ENCODE measurements at places on chromosomes 5 and 9.

DNA sequence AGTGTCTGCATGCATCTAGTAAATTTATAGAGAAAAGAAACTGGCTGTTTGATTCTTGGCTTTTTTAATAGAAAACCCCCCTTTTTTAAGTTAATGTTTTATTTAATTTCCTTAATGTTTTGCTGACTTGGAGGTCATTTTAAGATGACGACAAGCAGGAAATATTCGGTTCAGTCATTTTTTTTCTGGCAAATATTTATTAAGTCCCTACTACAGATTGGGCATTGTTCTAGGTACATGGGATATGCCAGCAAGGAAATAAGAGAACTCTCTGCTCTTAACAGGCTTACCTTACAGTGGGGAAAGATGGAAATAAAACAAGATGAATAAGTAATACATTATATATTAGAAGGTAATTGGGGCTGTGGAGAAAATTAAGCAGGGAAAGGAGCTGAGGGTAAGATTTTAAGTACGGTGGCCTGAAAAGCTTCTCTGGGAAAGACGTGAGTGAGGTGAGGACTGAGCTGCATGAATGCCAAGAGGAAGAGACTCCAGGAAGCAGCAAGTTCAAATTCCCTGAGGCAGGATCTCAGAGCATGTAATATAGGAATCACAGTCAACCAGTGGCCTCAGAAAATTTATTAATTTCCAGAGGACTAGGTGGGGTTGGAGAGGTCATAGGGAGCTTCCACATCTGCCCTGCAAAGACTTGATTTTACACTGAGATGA lies 316.0 kb upstream of the DAP start:
- DNase-seq: no peak

DNA sequence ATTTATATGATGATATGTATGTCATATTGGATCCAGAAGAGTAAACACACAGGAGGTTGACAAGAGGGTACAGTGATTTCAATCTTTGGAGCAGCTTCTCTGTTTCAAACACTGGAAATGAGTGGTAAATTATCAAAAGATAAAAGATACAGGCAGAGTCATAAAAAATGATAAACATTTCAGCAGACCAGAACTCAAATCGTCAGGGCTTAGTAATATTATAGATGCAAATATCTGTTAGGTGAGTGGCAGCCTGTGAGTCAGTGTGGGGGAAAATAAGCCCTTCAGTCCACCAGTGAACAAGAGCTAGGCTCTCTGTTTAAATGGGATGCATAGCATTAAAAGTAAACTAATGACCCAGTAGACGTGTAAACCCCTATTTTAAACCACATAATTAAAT lies 1378.1 kb downstream of the EFNA5 start:
- DNase-seq: no peak

GRCh38 chr5:373710-374602 lies 52.4 kb downstream of the AHRR start:
- DNase-seq: peak; percentile 19

GRCh38 chr9:99516657-99517049 lies 294.6 kb downstream of the SEC61B start:
- DNase-seq: no peak

DNA sequence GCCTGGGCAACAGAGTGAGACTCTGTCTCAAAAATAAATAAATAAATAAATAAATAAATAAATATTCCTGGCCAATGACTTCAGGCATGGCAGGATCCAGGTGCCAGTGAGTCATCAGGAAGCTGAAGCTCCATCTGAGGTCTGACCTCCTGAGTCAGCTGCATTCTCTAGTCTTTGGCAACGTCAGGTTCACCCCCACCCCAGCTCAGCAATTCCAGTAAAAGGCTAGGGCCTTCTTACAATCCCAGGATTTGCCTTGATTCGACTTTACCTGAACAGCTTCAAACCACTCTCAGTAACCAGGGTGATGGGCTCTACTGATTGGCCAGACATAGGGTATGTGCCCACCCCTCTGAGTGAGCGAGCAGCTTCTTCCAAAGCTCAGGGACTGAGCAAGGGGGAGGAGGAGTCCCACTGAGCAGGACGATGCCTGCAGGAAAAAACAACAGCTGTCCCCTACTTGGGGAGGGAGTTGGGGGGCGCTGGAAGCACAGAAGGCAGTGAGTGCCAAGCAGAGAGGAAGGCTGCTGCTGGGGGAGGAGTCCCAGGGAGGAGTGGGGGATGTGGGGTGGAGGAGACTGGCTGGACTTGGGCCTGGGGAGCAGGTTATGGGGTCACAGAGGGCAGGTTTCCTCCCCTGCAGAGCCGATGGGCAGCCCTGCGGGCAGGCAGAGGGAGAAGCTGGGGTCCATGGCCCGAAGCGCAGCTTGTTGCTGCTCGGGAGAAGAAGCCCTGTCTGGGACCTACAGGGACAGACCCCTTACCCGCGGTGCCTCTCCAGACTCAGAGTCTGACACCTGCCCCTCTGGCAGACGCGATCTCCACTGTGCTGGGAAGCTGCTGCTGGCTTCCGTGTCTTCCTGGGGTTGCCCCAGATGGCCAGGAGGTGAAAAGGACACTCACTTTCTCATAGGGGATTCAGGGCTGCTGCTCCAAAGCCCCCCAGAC lies 25.9 kb upstream of the UNC5A start:
- DNase-seq: no peak

DNA sequence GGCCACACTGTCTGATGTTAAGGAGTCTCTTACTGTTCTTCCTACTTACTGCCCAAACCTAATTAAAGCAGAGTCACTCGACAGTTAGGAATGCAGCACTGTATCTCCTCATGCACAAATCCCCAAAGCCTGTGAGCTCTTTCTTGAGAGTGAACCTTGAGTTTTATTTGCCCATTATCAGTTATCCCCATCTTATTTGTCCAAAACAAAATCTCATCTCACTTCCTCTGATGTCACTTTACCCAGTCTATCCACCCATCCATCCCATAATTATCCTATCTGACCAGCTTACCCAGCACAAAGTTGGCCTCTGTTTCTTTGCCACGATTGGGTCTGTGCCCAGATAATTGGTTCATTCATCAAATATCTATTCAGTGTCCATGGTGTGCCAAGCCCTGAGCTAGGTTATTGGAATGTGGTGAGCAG lies 250.8 kb downstream of the SLIT3 start:
- no peak for DNase-seq

DNA sequence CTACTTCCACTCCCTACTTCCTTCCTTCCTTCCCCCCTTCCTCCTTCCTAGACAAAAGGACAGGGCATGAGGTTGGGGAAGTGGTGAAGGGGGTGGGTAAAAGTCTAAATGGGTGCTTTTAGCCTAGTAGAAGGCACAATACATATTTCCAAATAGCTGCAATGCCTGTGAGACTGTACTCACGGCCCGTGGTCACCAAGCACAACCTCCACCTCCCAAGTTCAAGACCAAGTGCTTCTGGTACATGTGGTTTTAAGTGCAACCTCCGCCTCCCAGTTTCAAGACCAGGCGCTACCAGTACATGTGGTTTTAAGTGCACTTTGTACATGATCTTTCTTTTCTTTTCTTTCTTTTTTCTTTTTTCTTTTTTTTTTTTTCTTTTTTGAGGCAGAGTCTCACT lies 14.5 kb upstream of the NTNG2 start:
- DNase-seq: no peak

- no peak for DNase-seq
Observed at GRCh38 chr9:70873506-70873905, 247.9 kb downstream of the TRPM3 start.

DNA sequence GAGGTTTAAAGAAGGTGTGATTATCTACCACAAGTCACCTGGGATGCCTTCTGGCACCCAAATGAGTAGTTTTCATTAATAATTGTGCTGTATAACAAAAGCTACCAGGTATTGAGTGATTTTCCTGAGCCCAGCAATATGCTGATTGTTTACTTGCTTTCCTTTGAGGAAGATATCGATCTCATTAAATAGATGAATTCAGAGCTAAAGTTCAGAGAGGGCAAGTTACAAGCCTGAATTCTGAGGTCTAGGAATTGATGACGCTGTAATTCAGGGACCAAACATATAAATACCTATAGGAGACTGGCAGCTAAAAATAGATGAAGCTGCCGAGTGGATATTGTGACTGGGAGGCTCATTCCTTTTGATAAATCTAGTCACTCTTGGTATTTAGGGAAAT lies 1.1 kb downstream of the ERCC6L2 start:
- DNase-seq: no peak

DNA sequence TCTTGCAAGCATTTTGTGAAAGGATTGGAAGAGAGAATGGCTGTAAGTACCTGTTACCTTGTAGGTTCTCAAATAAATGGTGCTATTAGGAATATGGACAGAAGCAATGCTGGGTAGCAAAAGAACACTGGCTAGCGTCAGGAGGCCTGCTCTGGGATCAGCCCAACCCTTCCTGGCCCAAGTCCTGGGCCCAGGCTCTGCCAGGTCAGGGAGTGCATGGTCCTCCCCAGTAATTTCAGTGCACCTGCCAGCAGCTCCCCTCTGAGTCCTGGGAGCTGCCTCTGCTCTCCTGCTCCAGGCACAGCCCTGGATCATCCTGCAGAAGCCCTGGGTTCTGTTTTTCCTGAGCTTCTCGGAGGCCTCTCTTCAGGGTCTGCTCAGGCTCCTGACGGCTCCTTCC lies 89.5 kb upstream of the ARAP3 start:
- DNase-seq: no peak

DNA sequence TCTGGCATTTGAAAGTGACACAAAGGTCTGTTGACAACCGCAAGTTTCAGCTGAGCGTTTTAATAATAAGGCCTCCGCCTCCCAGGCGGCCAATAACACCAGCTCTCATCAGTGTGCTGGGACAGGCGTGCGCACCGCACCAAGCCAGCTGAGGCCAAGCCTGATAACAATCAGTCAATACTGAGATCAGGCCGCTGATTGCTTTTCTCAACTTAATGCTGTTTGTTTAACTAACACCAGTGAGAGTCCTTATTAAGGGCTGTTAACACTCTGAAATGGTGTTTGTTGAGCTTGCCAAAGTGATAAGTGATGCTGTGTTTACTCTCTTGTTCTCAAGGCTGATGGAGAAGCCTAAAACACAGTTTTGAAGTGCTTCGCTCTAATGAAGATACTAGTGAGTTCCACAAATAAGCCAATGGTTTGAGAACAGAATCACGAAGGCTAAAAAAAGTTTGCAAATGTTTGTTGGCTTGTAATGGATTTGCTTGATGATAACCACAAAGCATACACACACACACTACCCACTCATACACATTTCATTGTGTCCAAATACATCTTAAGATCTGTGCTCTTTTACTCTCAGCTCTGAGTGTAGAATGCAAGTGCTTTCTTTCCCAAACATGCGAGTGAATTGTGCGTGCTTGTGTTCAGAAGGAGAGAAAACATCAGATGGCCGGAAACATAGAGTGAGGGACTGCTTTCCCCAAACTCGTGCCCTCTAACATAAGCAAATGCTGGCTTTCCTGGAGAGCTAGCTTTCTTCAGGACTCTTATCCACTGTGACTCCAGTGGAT lies 330.4 kb upstream of the KLF4 start:
- no peak for DNase-seq

DNA sequence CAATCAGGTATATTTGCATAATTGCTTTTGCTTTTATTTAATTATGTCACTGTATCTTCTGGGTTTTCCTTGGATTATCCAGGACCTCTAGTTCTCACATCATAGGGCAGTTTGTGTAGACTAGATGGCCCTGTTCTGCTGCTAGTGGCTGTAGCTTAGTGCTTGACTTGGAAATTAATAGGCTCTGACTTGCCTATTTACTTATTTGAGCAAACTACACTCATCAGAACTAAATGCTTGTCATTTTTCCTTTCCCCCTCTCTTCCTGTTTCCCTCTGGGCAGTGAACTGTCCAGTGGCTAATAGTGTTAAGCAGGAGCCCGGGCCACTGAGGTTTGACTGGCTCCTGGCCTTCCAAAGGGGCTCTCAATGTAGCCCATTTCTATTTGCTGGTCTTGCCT lies 135.7 kb downstream of the MAN2A1 start:
- DNase-seq: no peak

DNA sequence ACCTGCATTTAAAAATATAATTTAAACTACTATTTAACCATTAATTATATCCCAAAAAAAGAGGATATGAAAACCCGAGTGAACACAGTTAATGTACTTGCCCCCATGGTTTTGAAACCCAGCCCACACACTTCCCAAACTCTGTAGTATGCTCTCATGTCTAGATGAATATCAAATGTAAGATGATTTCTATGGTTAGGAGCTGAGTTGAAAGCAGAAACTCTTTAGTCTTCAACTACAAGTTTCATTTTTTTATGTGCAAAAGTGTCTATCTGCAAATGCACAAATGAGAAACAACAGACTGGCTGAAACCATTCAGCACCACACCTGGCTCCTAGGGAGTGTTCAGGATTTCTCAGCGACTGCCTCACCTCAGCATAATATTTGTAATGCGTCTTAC lies 183.3 kb downstream of the SEMA5A start:
- DNase-seq: no peak

GRCh38 chr5:34659168-34659567 lies 3.0 kb downstream of the RAI14 start:
- DNase-seq: no peak

DNA sequence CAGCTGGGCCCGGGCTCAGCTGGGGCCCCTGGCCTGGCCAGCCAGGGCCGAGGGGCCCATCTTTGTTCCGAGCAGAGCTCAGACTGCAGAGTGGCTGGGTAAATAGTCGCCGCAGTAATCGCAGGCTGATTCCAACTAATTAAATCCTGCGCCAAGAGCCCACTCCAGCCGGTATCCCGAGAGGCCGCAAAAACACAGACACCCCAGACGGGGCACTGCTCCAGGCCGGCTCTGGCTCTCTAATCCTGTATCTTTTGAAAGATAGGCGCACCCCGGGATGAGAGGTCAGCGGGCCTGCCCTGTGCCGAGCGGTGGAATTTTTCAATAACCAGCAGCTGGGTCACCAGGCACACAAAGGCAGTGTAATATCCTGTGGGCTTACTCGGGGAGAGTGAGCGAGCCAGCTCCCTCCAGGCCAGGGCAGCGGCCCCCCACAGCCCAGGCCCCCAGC lies 57.7 kb downstream of the LMX1B start:
- DNase-seq: no peak

- no peak for DNase-seq
Observed at GRCh38 chr5:133943475-133943817, 25.0 kb downstream of the C5orf15 start.

DNA sequence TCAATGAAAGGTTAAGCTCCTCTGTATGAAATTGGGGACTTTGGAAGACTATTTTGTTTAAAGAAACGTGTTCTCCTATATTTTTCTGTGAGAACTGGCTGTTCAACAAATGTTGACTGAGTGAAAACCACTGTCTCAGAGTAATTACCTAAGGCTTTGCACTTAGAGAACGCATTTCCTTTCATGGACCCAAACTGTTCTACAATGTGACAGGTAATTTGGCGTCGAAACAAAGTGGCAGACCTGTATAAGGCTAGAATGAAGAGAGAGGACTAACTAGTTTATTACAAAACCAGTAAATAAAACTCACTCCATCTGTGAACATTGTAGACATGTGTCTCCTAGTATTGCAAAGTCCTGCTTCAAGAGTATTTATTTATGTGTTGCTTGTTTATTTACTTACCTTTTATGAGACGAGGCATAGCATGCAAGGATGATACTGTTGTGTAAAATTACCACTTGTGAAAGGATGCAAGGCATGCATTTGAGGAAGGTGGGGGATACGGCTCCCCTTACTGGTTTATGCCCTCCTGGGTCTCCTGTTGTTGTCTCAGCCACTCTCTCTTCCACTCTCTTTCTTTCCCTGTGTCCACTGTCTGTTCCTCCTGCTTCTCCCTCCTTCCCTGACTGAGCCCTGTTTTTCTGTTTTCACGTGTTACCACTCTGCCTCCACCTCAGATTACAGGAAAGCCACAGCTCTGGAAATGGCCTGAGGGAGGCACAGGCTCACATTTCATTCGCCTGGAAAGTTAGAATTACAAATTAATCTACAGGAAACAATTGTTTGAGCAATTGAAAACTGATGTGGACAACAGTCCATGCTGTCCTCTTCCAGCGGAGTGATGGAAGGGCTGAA lies 444.0 kb upstream of the ZNF608 start:
- DNase-seq: no peak

- DNase-seq: no peak
Observed at GRCh38 chr5:84275609-84276008, 109.1 kb downstream of the EDIL3 start.
